ENCODE measurements at places on chromosomes 7 and 10.

DNA sequence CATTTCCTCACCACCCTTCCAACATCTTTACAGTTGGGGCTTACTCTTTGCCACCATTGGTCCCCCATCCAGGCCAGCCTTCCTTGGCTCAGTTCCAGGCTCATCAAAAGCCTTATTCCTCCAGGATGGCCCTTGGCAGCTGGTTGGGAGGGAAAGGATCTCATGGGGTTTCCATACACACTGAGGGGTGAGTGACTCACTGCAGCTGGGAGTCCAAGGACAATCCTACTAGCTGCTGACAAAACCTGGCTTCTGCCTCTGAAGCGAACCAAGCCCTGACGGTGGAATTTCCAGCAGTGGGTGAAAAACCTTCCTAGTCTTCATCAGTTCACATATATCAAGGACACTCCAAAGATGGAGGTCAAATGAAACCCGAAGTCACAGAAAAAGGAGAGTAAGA, 22.9 kb downstream of the CRHR2 start:
- DNase-seq, result no peak

DNA sequence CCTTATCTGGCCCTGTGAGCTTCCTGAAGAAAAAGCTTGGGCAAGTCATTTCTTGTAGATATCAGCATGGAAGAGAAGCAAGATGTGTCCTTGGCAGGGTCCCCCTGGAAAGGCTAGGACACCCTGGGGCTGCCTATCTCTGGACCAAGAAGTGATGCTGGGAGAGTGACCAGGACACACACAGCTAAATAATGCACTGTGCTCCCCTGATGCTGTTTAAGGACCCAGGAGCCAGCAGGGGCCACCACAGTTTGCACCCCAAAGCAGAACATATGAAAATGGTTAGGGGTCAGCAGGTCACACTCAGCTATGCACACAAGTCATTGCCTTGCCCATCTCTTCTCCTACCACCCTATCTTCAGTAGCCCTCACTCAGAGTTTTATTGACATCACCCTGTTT, 47.9 kb upstream of the GPR26 start:
- no peak for DNase-seq

GRCh38 chr7:46454816-46455215, 533.7 kb upstream of the IGFBP3 start:
- no peak for DNase-seq

DNA sequence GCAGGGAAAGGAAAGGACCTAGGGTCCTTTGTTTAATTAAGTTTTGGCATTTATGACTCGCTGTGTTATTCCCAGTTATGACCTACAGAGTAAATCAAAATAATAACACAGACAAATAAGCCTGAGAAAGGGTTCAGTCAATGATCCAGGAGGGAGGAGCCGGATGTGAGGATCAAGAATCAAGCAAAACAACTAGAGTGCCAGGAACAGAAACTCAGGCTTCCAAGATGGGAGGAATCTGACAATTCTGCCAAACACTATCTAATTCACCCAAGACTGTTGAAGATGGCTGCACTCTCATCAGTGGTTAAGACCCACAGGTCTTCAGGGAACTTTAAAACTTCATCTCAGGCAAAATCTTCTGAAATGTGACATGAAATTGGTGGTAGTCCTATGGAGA, 50.3 kb upstream of the PIP4K2A start:
- DNase-seq, result no peak

GRCh38 chr7:104960741-104961448, 53.1 kb upstream of the KMT2E start:
- DNase-seq, result no peak

GRCh38 chr10:124522131-124522932, 60.7 kb downstream of the LHPP start:
- DNase-seq, result no peak

All from ureter (tissue), 1 donor.